GM23248 (cell line): ENCODE measurements at places on chromosomes 13 and 19.

GRCh38 chr19:4523306-4524110 lies 5.2 kb upstream of the PLIN4 start:
- peak; percentile 58 for DNase-seq

- DNase-seq: no peak
Measured at GRCh38 chr13:32245555-32245954, 69.6 kb downstream of the ZAR1L start.

DNA sequence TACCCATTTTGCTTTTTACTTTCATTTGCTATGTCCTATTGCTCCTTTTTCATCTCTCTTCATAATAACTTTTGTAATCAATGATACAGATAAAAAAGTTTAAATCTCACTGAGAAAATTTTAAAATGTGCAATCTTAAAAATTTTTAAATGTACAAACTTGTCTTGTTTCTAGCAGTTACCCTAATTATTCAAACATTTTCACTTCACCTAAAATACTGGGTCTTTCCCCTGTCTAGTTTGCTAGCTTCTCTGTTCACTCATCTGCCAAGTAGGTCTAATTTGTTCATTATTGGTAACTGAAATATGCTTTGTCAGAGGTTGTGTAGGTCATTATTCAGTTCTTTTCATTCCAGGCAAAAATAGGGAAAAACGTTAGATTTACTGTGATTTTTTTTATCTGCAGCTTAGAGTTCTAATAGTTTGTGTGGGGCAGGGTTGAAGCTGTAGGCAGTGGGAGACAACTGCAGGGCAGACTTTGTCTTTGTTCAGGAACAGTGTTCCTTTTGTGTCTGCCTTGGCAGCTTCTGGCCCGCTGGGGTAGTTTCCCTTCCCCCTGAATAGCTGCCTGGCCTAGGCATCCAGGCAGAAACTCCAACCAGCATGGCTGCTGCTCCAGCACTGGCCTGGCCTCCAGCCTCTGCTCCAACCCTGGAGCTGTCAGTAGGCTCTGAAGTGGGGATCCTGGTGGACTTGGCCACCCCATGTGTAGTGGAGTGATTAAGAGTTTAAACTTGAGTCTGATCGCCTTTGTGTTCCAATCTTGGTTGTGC lies 48.5 kb downstream of the WDFY2 start:
- DNase-seq: peak; percentile 36

DNA sequence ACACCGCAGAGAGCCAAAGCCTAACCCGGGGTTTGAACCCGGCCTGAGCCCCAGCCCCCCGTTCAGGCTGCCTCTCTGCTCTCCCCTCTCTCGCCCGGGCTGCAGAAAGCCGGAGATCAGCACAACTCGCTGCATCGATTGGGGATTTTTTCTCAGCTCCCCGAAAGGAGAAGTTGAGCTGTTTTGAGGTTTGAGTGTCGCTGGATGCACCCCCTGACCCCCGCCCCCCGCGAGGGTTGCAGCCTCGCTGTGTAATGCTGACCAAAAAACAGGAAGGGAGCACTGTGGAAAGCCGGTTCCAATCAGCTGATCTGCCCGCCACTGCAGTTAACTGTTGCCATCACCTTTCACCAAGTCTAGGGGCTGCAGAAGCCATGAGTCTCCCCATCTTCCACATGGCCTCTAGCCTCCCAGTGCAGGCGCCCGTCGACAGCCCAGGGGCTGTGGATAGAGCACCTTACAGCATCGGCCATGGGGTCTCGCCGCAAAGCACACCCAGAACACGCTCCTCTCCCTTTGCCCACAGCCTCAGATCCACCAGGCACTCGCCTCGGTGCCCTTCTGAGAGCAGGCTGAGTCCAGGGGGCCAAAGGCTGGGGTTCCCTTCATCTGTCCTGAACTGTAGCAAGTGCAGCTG lies 34.5 kb downstream of the MYO9B start:
- no peak for DNase-seq

GRCh38 chr13:70253834-70254233 lies 145.6 kb upstream of the KLHL1 start:
- DNase-seq: no peak

DNA sequence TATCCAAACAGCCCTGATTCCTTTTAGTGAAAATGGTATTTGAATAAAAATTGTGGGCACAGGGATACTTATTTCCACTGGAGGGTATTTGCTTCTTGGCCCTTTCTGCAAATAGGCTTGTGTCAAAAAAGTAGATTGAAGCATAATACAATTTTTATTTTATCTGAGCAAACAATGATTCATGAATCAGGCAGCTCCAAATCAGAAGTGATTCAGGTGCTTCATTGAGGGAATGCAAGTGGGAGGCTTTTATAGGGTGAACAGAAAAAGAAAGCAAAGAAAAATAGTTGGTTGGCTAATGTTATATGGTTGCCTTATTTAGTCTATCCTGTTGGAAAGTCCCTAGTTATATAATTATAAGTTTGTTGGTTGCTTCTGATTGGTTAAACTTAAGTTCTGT lies 117.9 kb downstream of the ITGBL1 start:
- DNase-seq: peak; percentile 14

GRCh38 chr13:45393941-45394570 lies 24.1 kb downstream of the SLC25A30 start:
- DNase-seq: peak; percentile 57

DNA sequence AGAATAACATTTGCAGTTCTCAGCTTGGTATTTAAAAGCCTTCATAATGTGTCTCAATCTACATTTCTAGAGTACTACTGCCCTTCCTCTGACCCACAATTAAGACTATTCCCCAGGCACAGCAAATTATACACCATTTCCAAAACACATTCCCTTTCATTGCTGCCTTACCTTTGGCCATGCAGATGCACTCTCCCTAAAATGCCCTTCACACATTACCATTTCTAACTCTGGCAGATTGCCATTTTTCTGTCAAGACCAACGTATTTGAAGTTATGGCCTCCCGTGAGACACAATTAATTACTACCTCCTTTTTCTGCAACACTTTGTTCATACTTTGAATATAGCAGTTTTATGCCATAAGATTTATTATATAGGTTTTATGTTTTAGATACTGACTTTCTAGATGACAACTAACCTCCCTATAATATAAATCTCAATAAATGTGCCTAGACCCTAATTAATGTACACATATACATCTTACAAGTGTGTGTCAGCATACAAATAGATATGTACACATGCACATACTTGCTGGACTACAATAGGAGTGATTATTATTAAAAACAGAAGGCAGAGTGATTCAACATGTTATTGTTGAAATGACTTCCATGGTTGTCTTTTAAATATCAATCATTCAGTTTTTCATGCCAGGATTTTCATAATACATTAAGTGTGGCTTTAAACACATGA lies 2902.5 kb downstream of the PCDH9 start:
- DNase-seq: no peak

- DNase-seq: no peak
Measured at GRCh38 chr13:76741624-76742023, 144.6 kb downstream of the KCTD12 start.

DNA sequence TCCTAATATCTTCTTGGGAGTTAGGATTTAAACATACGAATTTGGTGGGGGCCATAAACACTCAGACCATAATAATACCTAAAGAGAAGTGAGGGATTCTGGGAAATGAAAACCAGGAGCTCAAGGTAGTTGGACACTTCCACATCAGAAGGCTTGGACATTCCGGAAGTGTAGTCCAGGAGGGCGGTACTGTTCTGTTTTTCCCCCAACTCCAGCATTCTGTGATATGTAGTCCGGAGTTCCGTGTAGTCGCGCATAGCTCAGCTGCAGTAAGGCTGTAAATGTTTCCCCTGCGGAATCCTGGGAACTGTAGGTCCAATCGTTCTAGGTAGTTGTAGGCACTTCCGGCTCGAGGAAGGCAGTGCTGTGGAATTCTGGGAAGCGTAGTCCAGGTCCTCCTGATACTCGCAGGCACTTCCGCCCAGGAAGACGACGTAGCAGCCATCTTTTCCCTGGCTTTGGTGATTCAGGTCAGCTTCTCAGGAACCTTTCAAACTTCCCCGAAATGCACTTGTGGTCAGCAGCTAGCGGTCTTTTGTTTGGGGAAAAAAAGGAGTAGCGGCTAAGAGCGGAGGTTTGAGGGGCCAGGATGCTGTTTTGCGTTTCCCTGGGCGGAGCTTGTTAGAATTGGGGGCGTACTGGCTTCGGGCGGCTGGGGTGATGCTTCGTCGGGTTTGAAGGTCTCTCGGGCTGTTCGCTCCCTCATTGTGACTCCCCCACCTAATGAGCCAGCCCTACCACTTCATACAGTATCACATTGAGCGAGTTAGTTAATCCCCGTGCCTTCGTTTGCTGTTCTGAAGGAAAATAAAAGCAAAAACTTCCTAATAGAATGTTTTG lies at the start of gene ZNF226:
Gene ZNF226, plus strand, starts transcription at position 428 of the 840 bp plus-strand sequence. CDS start 4,981 bp downstream, outside the sequence.
- DNase-seq: peak; percentile 99

DNA sequence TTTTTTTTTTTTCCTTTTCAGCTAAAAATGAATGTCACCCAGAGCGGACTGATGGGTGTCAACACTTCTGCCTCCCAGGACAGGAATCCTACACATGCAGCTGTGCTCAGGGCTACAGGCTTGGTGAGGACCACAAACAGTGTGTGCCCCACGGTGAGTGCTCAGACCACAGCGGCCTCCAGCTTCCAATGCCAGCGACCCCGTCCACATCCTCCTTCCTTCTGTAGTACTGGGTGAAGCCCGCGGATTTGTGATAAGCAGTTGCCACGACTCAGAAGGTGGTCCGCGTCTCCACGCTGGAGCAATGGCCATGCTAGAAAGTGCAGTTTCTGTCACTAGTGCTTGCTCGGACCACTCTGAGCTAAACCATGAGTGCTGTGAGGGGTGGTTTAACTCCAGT lies 6.0 kb downstream of the PROZ start:
- DNase-seq: no peak

- DNase-seq: peak; percentile 97
Measured at GRCh38 chr13:30898678-30899241, 7.3 kb upstream of the MEDAG start.

DNA sequence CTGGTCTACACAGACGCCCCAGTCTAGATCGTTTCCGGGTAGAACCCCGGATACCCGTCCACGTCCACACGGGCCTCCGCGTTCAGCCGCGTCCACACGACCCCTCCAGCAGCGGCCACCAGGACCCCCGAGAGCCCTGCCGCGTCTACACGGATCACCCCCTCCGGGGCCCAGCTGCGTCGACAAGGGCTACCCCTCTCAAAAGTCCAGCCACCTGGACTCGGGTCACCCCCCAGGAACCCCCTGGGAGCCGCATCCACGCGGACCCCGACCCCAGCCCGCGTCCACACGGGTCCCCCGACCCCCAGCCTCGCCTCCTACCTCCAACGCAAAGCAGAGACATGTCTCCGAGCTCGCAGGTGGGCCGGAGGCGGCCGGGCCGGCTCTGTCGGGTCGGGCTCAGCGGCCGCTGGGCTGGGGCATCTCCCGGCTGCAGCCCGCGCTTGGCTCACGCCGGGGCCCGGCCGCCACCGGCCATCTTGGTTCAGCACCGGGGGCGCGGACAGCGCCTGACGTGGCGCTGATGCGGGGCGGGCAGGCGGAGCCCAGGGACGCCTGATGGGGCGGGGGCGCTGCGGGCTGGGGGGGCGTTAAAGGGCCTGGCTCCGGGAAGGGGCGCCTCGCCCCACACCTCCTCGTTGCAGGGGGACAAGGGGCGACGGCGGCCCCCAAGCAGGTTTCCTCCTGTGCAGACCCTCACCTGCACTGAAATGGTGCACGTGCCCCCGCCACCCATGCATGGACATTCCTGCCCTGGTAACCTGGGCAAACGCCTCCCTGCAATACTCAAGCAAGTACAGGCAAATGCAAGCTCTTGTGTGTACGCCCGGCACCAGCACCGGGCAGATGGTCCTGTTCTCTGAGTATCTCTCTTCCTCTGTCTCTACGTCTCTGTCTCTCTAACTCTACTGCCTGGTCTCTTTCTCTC lies at the start of gene UNC13A:
Gene UNC13A, minus strand, starts transcription at position 498 of the 928 bp plus-strand sequence. Its CDS starts 155 bp downstream, at position 343.
- DNase-seq: peak; percentile 58

- DNase-seq: peak; percentile 75
Measured at GRCh38 chr13:20118268-20119140, 42.3 kb downstream of the GJA3 start.

- peak; percentile 74 for DNase-seq
Measured at GRCh38 chr19:11191273-11191755, 6.0 kb downstream of the KANK2 start.

DNA sequence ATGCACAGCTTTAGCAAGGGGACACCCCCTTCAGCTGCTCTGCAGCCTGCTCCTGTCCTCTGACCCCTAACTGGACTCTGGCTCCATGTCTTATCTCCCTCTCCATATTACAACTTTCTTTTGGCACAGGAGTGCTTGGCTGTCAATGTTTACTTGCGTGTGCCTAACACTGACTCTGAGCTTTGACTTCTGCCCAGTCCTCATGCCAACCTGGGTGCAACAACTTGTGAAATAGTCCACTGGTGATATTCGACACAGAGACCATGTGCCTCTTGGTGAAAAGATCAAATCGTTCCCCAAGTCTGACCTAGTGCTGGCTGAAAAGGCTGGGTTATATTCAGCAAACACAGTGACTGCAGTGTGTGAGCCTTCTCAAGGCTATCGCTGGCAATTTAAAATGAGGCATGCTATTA lies 34.1 kb upstream of the KLF12 start:
- no peak for DNase-seq

DNA sequence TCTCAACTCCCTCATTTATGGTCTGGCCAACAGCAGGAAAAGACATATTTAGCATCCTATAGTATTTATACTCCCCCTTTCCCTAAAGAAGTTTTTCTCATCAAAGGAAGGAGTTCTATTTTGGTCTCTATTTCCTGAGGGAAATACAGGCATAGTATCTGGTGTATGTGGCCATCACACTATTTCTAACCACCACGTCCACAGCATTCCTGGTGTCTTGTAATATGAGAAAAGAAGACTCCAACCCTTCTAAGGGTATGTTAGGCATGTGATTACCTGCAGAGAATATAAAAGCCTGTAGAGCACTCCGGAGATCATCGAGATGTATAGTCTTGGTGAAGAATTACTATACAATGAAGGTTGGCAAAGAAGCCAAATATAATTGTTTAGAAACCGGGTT lies 137.4 kb downstream of the VWA8 start:
- no peak for DNase-seq

GRCh38 chr13:48303359-48304142 lies at the start of gene RB1:
Gene RB1 (plus strand): TSS chr13:48303751. CDS start chr13:48303913, 162 bp downstream.
- DNase-seq: peak; percentile 98
